ENCODE measurements at places on chromosomes 1 and 21.

DNA sequence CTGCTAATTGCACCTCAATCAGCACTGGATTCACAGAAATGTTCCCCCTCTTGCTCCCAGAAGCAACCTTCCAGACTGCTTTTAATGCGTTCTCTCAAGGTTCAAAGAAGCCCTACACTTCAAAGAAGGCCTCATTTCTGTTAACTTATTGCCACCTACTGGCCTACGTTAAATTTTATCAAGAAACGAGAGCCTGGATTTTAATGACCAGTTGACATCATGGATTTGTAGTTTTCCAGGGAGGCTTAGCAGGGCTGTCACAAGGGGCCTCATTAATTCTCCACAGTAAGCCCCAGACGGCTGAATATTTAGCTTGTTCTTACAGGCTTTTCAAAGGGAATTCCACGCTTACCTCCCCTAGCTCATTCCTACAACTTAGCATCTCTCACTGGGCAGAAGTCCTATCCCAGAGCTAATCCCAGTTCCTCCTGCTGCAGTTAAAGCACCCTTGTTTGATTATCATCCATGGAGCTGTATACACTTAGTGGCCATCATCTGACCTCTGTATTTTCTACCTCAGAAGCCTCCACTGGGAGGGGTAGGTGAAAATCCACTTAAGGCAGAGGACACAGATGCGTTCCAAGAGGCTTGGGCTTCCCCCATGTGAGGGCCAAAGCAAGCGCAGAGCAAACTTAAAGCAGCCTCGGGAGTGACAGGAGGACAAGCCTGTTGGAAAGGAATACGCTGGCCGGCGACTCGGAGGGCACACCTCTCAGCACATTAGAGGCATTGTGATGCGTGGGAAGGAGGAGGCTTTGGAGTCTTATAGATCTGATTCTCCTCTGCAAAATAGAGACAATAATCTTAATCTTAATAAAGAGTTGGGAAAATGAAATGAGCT is 32.2 kb upstream of the CYP4X1 start:
- no peak for DNase-seq

- DNase-seq, result no peak
Observed at GRCh38 chr21:21231913-21232312, 233.7 kb downstream of the NCAM2 start.

DNA sequence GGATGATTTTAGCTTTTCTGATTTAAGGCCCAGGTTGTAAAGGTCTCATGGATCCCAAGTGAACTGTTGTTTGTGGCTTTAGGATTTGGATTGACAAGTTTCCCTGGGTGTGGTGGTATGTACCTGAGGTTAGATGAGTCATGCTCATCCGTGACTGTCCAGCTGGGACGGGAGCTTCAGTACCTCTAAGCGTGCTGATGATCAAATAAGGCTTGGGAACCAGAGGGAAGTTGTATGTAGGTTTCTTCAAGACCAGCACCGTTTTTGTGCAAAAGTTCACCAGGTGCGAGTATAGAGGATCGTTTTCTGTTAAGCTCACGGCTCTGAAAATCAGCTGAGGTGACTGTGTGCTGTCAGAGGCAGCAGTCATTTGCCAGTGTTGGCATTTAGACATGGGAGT is 19.8 kb downstream of the PLA2G2E start:
- DNase-seq, result no peak

DNA sequence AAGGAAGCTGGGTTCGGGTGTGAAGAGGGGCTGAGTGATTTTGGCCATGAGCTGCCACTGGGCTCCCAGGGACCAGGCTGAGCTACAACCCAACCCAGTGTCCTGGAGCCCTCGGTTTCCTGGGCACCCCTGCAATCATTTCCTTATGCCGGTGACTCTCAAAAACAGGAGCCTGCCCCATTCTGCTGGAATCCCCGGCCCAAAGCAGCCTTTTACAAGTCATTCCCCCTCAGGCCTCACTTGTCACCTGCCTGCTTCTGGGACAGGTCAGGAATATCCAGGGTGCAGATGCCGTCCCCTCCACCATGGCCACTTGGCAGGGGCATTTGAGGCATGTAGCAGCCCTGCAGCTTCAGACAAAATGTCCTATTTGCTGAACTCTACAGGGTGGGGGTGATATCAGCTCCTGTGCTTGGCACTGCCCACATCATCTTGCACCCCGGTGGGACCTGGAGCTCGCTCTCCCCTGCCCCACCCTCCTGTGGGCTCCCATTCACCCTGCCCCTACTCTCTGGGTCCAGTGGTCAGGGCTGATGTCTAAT is 30.0 kb downstream of the CDK18 start:
- no peak for DNase-seq

- DNase-seq, result no peak
Observed at GRCh38 chr1:9086796-9087195, 17.4 kb upstream of the SLC2A5 start.

Data from NCI-H1694 (cell line).